ENCODE measurements at places on chromosomes 4 and X.

GRCh38 chr4:165737309-165737972, 135.6 kb upstream of the TLL1 start:
- DNase-seq: no peak

GRCh38 chr4:37562592-37562991, 123.6 kb downstream of the RELL1 start:
- DNase-seq: peak; percentile 59

DNA sequence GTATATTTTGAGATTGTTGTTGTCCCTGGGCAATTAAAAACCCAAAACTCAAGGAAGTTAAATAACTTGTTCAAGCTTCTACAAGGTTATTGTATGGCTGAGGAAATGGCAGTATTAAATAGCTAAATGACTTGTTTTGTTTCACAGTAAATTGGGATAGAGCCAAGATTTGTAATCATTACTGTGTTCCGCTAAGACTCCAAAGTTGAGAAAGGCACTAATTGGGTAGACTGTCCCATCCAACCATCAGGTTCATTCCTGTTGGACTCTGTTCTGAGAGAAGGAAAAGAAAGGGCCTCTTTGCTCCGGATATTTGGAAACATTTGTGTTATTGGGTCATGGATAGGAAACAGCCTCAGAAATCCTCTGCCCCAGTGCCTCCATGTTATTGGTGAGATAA, 82.2 kb downstream of the DCLK2 start:
- DNase-seq: no peak

DNA sequence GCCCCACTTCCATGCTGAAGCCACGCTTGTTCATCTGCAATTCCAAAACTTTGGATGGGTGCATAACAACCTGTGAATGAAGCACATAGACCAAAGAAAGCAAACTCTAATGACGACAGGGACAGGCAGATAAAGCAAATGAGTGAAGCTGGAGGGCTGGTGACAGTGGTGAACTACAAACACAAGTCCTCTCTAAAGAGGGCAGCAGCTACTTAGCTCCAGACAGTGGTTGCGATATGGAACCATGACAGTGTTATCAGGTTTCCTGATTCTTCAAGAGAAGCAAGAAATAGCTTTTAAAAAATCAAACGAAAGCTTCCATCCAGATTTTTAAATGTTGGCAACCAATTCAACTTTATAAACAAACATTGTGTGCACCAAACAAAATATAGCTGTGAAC, 23.8 kb downstream of the NOX1 start:
- DNase-seq: no peak

GRCh38 chrX:10800796-10801195, 180.4 kb upstream of the MID1 start:
- DNase-seq: no peak

DNA sequence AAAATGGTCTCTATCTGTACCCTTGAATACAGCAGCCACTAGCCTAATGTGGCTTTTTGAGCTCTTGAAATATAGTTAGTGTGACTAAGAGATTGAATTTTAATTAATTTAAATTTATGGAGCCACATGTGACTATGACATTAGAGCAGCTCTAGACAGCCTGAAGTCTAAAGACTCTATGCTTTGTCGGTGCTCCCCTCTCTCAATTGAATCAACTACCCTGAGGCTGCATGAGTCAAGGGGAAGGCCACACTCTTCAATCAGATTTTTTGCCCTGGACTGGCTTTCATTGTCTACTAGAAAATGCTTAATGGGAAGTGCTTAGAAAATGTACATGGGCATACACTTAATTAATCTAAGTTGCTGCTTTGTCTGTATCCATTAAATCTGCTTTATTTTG, 11.7 kb downstream of the TLR7 start:
- DNase-seq: no peak

DNA sequence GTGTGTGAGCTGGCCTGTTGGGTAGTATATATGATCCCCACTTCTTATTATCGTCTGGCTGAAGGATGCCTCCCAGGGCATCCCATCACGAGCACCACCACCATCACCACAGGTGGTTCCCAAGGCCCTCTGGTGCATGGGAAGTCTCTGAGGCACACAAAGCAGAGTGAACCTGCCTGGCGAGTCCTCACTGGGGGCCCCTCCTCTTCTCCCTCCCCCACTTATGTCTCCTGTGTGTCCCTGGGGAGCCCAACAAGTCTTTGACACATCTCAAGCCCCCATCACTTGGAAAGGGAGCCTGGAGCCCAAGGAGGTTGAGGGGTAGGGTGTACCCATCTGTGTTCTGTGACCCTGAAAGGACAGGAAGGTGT, 45.5 kb upstream of the NKX1-1 start:
- DNase-seq: no peak

DNA sequence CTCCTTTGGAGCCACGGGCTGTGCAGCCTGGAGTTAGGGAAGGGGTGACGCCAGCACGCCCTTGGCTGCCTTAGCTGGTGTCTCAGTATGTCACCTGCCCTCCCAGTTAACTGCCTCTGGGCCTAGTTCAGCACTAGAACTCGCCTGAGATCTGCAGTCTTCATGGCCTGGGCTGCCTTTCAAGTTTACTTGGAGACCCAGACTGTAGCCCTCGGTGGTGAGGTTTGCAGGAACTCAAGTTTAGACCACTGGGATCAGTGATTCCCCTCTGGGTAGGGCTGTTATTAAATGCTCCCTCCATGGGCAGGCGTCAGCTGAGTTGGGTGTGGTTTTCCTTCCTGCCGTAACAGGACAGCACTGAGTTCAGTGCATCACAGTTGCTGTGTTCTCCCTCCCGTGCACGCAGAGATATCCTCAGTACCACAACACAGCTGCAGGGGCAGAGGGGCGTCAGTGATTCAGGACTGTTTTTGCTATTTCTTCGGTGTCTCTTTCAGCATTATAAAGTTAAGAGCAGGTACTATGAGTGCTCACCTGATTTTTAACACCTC, 30.5 kb downstream of the PLAC8 start:
- no peak for DNase-seq

DNA sequence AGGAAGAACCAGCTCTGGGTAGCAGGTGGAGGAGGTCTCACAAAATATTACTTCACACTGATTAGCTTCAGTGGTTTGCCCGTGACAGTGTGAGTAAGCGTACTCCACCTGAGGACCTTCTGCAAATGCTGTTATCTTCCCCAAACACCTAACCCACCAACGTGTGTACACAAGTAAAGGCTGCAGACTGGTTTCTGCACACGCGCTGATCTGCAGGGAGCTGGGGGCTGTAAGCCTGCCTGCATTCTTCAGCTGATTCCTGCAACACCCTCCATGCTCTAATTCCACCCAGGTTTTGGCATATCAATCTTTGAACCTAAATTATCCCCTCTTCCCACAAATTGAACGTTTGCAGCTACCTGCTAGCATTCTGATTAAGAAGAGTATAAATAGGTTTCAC, 820.2 kb downstream of the TRIML1 start:
- DNase-seq: no peak

DNA sequence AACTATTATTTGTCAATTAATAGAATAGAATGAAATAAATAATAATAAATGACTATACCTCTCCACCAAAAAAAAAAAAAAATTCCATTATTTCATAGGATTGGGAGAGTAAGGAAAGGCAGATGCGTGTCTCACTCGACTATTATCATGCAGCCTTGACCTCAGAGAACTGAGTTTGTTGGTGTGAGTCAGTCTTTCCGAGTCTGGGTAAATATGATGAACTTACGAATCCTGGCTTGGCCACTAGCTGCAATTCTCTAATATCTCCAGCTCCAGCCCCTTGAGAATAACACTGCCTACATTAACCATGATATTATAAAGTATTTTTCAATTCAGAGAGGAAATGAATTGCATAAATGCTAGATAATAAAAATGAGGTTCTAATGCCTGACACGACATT, 46.6 kb upstream of the DHX15 start:
- DNase-seq: no peak

GRCh38 chrX:130121505-130121800, 11.2 kb upstream of the ELF4 start:
- no peak for DNase-seq

- no peak for DNase-seq
These were observed 317.4 kb downstream of the STIM2 start for GRCh38 chr4:27178061-27178460.
